ENCODE measurements at places on chromosomes 6 and 20.

DNA sequence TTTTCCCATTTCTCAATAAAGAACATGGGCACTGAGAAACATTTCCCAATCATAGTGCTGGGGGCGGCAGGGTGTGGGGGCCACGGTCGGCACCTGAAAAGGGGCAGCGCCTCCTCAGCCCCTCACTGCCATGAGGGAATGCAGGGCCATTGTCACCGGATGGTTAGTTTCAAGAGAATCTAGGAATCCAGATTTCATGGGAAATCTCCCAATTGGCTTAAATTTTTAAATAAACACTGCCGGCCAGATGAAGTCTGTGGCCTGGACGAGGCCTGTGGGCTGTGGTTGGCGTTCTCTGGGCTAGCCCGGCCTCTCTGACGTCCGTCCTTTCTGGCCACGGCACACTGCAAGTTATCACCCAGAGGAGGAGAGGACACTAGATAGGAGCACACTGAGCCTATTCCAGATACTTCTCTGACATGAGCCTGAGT, 25.6 kb downstream of the MANBAL start:
- no peak for DNase-seq

DNA sequence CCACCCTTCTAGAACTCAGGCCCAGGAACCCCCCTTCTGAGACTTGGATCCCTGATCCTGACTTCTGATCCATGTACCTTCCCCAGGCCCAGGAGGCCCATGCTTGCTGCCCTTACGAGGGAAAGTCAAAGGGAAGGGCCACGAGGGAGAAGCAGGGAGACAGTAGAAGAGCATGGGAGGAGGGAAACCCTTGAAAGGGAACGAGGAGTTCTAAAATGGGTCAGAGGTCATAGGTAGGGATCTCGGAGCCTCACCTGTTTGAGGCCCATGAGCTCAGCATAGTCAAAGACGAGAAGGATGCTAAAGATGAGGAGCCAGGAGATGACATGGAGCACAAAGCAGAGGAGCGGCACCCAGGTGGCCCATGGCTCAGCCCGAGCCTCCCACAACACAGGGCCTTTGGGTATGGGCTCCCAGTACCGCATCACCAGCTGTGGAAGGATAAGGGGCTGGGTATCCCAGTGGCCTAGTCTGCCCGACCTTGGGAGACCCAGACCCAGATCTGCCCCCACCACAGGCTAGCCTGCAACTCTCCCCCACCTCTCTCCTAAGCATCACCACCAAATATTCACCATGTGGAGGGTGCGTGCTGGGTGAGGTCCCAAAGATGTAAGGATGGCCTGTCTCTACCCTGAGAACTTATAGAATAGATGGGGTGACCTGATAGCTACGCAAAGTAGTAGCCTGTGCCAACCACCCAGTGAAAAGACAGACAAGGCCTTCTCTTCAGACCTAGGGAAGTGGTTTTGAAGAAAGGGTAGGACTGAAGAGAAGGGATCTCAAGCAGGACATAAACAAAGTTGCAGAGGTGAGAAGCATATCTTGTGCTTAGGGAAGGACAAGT, 1.5 kb downstream of the NRM start:
- no peak for DNase-seq

DNA sequence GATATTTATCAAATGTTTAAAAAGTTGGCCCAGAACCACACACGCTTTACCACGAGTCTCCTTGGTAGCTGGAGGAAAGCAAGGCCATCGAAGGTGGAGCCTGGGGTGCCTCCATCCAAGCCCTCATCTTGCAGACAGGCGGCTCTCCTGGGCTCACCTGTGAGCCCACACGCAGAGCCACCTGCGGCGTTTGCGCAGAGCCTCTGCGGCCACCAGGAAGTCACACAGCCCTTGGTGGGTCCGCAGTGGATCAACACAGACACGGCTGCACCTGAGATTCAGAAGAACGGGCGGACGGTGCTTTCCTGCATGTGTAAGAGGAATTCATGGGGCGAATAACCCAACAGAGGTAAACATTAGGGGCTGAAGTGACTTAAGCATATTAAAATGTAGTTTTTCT, 24.5 kb upstream of the SMOC2 start:
- no peak for DNase-seq

DNA sequence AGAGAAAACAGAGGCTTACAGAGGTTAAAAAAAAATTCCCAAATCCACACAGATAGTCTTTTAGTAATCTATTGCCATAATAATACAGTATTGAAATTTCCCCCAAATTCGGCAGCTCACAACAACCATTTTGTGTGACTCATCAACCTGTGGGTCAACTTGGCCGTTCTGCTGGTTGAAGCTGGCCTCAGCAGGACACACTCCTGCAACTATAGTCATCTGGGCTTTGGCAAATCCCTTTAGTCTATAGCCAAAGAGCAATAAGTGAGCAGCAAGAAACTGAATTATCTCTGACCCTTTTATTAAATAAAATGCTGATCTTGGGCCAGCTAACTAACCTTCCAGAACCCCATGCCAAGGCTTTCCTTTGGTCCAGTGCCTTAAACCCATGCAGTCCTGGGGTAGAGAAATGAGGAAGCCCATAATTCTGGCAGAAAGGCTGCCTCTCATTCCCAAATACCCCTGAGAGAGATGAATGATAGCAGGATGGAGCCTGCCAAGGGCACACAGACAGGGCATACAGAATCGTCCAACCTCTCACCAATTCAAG, 17.2 kb upstream of the SNAP25 start:
- no peak for DNase-seq

GRCh38 chr20:50246367-50247195, 56.0 kb downstream of the CEBPB start:
- DNase-seq = no peak

GRCh38 chr6:42022755-42023384, 27.5 kb upstream of the TAF8 start:
- DNase-seq = no peak

- DNase-seq = no peak
These were observed 87.5 kb downstream of the CRYBG1 start for GRCh38 chr6:106448000-106448426.

DNA sequence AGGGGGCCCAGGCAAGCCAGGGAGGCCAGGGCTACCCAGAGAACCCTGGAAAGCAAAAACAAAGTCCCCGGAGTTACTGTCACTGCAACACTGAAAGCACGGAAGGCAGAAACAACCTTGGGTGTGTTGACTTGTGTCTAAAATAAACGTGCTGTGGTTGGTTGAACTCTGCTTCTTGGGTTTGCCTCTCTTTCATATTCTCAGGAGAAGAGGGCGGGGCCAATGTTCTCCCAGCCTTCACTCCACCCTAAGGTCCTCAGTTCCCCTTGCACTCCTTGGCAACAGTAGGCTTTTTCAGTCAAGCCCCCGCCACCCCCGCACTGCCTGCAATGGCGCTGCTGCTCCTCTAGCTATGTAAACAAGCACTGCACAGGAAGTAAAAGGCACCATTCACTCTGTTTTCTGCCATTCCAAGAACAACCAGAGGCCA, 60.9 kb downstream of the COL9A1 start:
- no peak for DNase-seq

GRCh38 chr20:4932061-4932460, 69.2 kb downstream of the SLC23A2 start:
- no peak for DNase-seq

GRCh38 chr6:1986454-1987243, 258.8 kb downstream of the GMDS start:
- no peak for DNase-seq

- no peak for DNase-seq
These were observed 1000.9 kb upstream of the ADGRB3 start for GRCh38 chr6:67634199-67634598.

DNA sequence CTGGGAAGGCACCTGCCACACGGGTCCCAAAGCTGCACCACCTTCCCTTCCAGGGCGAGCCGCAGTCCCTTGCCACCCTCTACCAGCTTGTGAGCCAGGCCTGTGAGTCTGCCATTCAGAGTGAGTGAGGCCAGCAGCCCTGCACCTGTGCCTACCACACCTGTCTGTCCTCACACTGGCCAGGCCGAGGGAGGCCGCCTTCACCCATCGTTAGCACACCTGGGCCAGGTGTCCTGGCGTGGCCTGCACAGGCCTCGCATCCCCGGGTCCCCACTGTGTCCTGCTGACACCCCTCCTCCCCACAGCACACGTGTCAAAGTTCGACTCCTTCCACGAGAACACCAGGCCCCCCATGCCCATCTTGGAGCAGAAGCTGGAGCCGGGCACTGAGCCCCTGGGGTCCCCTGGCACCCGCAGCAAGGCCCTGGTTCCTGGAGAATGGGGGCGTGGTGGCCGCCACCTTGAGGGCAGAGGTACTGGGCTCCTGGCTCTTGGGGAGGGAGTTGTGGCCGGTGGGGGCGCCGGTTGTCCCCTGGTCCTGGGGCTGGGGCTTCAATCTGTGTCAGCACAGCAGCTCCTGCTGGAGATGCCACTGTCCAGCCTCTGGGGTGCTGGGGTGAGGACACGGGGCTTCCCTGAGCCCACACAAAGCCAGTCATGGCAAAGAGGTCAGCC, 33.0 kb downstream of the CHRNA4 start:
- DNase-seq = no peak

- DNase-seq = no peak
These were observed 979.2 kb upstream of the GJE1 start for GRCh38 chr6:141153563-141153962.

DNA sequence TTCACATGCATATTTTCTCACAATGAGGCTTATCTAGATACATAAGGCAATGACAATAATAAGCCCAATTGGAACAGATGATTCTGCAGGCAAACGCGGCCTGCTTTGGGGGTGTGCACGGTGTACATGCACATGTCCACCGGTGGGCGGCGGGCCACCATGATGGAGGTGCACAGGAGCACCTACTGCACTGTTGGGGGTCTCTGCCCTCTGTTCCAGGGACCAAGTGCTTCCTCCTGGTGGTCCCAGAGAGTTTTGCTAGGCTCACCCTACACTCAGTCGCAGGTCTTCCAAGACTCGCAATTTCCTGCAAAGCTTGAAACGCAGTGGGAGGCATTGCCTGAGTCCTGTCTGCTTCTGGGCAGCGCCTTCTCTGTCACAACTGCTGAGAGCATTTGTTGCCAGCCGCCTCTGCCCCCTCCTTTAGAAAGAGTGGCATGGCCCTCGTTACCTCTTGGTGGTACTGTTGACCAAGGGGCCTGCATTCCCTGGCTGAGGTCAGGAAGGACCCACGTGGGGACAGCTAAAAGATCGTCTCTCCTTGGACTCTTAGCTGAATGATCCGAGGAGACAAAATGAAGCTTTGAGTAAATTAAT, 135.3 kb downstream of the ERMARD start:
- no peak for DNase-seq

DNA sequence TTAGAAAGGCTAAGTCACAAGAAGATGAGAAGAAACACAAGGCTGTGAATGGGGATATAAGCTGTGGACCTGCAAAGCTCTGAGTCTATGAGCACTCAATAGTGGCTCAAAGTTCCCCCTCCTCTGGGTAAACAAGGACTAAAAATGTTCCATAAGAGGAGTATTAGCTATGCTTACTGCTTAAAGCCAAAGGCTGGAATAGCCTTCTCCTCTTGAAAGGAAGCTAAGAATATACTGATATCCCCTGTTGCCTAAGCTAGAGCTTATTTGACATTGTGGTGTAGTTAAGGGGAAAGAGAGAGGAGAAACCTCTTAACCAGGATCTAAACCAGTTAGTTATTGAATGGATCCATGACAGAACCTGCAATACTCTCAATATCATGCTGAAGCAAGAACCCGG, 45.8 kb downstream of the NOL7 start:
- no peak for DNase-seq

DNA sequence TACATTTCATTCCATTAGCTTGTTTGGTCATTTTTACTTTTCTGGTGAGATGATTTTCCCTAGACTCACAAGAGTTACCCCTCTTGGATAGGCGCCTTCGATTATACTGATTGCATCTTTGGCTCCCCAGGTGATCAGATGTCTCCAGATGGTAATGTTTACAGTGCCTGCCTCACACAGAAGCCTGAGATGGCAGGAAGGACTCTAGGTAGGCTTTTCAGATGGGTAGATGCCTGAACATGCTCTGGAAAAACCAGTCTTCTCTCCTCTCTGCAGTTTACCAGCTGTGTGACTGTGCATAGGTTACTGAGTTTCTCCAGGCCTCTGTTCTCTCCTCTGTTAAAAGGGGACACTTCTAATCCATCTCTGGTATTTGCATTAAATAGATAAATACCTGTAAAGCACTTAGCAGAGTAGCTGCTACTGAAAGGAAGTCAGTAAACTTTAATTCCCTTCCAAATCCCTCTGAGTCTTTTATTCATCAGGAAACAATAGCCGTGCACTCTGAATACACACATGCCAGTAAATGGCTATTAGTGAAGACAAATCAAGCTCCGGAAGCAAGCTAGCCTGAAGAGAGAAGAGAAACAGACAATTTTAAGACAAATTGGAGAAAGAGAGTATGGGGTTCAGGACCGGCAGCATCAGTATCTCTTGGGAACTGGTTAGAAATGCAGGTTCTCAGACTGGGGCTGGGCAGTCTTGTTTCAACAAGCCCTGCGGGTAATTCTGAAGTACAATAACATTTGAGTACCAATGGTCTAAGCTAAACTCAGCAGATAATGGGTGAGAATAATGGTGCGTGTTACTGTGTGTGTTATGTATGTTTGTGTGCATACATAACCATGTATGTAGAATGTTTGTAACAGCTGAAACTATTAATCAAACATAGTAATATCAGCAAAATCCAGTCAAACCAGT, 139.4 kb downstream of the UST start:
- DNase-seq = no peak

Data from stimulated activated CD4-positive, alpha-beta T cell treated with anti-CD3 and anti-CD28 coated beads, TNF-alpha, amount 100 ng/mL, for 1 hour (primary cell).